NCI-H1436 (cell line): ENCODE measurements at places on chromosomes 7 and 10.

- DNase-seq, result no peak
Measured at GRCh38 chr7:44615149-44615611, 8.8 kb downstream of the OGDH start.

GRCh38 chr10:32953277-32953927 is 4.6 kb downstream of the ITGB1 start:
- no peak for DNase-seq

DNA sequence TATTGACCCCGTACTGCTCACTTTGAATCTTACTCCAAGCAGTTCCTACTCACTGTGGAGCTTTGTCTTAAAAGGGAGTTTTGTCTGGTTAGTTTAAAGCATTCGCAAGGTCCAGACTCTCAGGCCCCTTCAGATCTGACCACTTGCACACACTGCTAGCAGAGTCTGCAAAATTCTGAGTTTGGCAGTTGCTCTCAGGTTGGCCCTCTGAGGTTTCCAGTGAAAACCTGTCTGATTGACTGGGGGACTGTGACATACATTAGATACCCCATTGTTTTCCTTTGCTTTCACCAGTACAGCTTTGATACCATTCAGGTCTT is 149.2 kb downstream of the XPNPEP1 start:
- no peak for DNase-seq

DNA sequence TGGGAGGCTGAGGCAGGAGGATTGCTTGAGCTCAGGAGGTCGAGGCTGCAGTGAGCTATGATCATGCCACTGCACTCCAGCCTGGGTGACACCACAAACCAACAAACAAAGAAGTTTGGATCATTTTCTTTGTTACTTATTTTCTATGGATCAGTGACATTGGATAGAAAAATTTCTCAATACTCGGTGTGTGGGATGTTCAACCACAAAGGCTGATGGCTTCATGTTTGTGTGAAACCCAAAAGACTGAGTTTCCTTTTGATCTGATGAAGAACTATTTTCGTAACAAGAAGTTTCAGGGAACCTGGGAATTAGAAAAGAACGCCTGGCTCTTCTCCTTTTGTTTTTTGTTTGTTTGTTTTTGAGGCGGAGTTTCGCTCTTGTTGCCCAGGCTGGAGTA is 104.0 kb downstream of the HOXA1 start:
- DNase-seq, result no peak

GRCh38 chr10:83543691-83544462 is 595.4 kb upstream of the GHITM start:
- DNase-seq, result no peak

DNA sequence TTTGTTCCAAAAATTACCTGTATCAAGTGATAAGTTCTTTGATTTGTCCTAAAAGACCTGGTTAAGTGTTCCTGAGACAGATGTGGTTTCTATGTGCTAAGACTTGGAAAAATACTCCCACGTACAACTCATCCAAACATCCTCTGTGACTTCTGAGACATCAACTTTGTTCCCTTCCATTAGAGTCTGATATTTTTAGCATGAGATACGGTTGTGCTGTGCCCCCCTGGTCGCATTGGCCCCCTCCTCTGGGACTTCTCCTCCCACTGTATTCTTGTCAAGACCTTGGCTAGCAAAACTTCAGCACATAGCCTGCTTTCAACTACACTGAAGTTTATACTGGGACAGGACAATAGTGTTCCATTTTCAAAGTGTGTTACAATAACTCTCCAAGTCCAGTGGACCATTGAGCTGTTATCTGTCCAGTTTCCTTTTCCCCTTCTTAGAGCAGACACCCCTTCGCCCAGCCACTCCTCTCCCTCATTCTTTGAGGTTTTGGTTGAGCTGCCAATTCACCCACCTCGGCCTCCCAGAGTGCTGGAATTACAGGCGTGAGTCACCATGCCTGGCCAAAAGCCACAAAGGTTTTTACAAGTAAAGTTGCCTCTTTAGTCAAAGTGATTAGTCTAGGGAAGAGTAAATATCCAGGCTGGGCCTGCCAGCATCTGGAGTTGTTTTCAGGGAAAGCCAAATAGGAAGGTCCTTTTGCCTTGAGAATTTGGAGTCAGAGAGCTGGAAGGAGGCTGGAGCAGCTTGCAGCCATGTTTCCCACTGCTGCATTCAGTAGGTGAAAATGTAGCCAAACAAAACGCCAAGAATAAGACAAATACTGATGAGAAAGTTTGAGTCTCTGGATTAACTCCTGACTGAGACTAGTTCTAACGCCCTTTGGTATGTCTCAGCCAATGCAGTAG is 17.8 kb upstream of the PDLIM1 start:
- no peak for DNase-seq

GRCh38 chr10:66782776-66783175 is 143.1 kb upstream of the LRRTM3 start:
- no peak for DNase-seq
